Ammon's horn (tissue), 1 donor: ENCODE measurements at places on chromosomes 3 and 15.

- DNase-seq, result no peak
Observed at GRCh38 chr3:38623539-38623938, 25.9 kb downstream of the SCN5A start.

DNA sequence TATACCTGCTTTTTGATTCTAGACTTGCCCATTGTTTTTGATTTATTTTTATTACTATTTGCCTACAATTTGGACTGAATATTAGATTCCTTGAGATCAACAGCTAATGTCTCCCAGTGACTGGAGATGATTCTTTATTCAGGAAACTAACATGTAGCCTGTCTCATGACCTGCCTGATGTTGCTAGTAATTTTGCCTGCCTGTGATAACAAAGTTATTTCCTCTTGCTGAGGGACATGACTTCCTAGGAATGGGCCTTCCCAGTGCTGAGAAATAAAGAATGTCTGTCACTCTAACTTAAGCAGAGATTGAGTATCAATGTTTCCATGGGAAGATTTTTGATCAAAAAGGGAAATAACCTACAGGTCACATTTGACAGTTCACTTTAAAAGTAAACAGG is 13.4 kb upstream of the NPHP3 start:
- DNase-seq, result no peak

GRCh38 chr15:70505936-70506912 is 257.1 kb downstream of the UACA start:
- no peak for DNase-seq

- no peak for DNase-seq
Observed at GRCh38 chr3:124843506-124844177, 43.5 kb downstream of the ITGB5 start.

- no peak for DNase-seq
Observed at GRCh38 chr3:191255156-191255555, 56.1 kb downstream of the OSTN start.

GRCh38 chr15:99100245-99101173 is 4.4 kb upstream of the SYNM start:
- peak; percentile 89 for DNase-seq

DNA sequence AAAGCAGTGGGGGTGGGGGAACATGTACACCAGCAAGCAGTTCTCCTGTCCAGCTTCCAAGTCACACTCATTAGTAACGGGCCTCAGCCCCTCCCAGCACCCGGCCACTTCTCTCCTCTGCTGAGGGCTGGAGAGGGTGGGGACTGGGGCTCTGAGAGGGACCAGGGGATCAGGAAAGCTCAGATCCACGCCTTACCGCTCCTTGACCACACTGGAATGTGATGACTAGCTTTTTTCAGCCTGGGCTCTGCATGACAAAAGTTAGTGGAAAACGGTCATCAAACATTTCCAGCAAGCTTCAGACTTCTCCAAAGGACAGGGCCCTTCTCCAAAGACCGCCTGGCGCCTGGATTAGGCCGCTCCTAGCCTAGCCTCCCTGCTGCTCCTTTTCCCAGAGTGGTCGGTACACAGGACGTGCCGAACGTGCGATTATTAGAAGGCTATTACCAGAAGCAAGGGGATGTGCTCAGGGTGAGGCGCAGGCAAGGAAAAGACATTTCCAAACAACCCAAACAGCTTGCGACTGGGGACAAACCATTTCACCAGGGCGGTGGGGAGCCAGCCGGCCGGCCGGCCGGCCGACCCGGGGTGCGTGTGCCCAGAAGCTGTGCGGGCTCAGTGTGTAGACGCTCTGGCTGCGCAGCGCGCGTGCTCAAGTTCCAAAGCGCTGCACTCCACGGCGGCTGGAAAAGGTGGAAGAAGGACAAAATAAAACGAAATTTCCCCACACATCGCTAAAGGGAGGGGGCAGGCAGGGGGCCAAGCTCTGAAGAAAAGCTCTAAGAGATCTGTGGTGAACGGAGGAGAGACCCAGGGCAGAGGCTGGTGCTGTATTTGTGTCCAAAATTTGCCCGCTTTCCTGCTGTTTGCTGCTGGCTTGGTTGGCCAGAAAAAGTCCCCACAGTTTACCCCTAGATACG is 51.0 kb upstream of the SSR3 start:
- peak; percentile 60 for DNase-seq

DNA sequence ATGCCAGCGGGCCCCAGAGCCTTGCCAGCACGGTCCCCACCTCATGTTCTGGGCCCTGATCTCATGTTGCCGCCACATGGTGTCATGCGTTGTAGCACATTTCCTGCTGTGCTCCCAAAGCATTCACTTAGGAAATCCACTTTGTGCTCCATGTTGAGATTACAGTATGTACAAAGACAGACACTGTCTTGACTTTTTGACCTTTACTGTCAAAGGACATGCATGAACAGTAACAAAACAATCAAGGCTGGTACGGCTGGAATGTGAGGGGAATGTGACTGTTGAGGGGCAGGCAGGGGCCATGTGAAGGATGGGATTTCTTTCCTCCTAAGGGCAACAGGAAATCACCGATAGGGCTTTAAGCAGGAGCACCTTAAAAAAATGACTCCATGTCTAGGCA is 53.3 kb upstream of the RPL32 start:
- no peak for DNase-seq

GRCh38 chr3:124560666-124561215 is 169.5 kb upstream of the UMPS start:
- no peak for DNase-seq

- DNase-seq, result no peak
Observed at GRCh38 chr3:13256845-13257244, 163.3 kb downstream of the NUP210 start.

GRCh38 chr3:152331018-152331541 is 62.4 kb downstream of the MBNL1 start:
- no peak for DNase-seq

GRCh38 chr15:99125061-99125891 is 20.4 kb downstream of the SYNM start:
- DNase-seq, result no peak

GRCh38 chr3:170413291-170413690 is 5.4 kb upstream of the CLDN11 start:
- DNase-seq, result no peak

DNA sequence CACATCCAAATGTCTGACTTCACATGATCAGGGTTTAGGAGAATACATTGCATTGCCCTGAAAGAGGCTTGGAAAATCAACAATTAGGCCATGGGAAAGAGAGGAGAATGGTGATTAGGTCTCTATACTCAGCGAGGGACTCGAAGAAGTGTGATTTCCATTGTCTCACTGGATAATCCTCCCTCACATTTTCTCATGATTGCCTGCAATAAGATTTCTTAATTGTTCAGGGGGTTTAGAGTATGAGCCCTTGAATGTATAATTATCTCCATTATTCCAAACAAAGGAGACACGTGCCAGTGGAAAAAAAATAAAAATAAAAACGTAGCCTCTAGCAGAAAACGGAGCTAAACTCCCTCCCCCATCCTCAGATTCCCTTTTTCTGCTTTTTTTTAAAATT is 173.2 kb downstream of the TPRG1 start:
- DNase-seq, result no peak

DNA sequence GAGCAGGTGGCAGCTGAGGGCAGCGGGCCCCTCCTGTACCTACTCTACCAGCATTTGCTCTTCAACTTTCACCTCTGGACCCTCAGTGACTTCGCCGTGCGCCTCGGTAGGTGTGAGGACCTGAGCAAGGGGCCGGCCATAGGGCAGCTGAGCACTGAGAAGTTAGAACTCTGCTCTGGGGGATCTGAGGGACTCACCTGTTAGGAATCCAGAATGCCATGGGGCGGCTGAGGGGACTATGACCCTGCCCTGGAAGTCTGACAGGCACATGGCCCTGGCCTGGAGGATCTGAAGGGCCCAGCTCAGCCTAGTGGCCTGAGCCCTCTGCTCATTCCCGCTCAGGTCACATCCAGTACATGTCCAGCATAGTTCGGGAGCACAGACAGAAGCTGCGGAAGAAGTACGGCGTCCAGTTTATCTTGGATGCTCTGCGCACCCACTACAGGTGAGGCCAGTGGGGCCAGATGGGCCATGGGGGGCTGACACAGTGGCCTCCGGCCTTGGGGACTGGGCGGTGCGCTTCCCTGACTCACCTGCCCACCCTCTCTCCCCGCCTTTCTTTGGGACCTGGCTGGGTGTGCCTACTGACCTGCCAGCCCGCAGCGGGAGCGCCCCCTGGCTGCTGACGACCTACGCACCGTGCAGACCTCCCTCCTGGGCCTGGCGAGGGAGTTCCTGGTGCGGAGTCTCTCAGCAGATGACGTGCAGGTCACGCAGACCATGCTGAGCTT is 18.8 kb downstream of the NBEAL2 start:
- DNase-seq, result peak; percentile 60

- DNase-seq, result peak; percentile 58
Observed at GRCh38 chr3:98994128-98994762, 92.8 kb upstream of the DCBLD2 start.

DNA sequence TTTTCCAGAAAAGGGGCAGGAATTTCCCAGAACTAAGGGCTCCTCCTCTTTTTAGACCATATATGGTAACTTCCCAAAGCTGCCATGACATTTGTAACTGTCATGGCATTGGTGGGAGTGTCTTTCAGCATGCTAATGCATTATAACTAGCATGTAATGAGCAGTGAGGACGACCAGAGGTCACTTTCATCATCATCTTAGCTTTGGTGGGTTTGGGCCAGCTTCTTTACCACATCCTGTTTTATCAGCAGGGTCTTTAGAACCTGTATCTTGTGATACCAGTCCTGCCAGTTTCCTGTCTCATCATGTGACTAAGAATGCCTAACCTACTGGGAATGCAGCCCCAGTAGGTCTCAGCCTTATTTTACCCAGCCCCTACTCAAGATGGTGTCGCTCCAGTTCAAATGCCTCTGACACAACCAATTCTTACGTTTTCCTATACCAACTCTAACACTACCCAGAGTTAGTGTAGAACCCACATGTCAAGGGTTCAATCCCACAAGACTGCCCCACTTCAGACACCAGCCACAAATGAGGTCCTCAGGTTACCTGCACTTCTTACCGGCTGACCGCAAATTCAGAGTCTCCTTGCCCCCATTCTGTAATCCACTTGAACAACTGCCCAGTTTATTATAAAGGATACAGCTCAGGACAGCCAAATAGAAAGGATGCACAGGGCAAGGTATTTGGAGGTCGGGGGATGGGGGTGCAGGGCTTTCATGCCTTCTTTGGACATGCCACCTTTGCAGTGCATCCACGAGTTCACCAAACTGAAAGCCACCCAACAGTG is 17.7 kb downstream of the FOXB1 start:
- no peak for DNase-seq

DNA sequence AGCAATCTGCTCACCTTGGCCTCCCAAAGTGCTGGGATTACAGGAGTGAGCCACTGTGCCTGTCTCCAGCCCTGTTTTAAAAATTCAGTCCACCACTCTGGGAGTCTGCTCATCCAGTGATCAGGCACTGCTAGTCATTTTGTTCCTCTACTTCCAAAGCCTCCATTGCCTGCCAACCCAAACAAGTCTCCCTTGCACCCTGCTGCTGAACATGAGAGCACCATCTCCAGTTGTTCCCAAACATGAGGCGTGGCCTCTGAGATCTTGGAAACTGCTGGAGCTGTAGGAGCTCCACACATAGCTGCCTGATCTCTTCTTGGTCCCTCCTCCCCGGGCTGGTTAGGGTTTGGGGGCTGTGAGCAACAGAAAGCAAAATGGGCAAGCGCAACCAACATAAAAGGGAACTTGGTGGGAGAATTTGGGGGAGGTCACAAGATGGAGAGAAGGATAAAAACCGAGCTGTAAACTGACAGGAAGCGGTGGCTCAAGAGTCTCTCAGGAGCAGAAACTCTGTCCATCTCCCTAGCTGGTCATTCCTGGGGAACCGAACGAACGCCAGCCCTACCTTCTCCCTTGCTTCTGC is 49.6 kb upstream of the TLE3 start:
- no peak for DNase-seq

DNA sequence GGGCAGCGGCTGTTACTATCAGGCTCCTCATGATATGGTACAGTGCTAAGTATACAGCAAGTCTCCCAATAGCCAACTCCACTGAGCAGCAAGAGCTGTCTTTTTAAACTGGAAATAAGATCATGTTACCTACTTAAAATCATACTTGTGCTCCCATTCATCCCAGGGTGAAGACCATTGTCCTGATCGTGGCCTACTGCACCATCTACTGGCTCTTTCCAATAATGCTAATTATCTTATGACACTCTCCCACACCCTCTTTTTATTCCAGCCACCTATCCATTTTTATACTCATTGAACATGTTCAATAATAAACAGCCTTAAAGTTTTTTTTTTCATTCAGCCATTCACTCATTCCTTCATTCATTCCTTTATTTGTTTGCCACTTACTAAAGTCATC is 117.7 kb downstream of the GBE1 start:
- peak; percentile 31 for DNase-seq

GRCh38 chr3:123605789-123606234 is 21.0 kb upstream of the HACD2 start:
- no peak for DNase-seq

DNA sequence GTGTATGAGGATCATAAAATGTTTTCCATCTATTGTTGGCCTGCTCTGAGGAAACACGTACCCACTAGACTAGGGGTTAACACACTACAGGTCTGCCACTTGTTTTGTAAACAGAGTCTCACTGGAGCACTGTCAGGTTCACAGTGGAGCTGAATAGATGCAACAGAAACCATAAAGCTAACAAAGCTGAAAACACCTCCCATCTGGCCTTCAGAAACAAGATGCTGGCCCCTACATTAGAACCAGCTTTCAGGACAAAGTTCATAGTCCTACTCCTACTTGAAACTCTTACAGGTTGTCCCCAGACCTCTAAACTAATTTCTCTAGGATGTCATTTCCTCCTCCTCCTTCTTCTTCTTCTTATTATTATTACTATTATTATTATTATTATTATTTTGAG is 42.3 kb downstream of the SNX4 start:
- DNase-seq, result no peak

DNA sequence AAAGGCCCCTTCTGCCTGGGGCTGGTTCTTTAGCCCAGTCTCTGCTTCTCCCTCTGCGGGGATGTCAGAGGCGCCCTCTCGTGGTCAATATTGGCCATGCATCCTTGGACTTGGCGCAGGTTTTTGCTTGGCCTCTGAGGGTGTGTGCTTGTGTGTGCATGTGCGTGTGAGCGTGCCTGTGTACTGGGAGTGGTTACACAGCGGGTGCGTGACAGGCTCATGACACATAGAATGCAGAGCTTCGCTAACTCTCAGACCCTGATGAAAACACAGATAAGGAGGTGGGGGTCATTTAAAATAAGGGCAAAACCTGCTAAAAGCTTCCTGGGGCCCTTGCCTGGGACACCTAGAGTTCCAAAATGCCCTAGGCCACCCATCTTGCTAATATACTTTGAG is 160.9 kb downstream of the SMAD6 start:
- DNase-seq, result peak; percentile 69

- no peak for DNase-seq
Observed at GRCh38 chr15:91909111-91909510, 55.6 kb downstream of the SLCO3A1 start.

DNA sequence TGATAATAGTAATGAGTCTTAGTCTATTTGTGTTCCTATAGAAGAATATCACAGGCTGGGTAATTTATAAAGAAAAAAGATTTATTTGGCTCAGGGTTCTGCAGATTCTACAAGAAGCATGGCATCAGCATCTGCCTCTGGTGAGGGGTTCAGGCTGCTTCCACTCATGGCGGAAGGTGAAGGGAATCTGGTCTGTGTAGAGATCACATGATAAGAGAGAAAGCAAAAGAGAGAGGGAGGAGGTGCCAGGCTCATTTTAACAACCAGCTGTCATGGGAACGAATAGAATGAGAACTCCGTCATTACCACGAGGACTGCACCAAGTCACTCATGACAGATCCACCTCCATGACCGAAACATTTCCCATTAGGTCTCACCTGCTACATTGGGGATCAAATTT is 664.0 kb upstream of the SGO1 start:
- no peak for DNase-seq
